ENCODE measurements at places on chromosomes 6 and 20.

GRCh38 chr6:100461917-100462705, 2.6 kb downstream of the SIM1 start:
- no peak for DNase-seq

DNA sequence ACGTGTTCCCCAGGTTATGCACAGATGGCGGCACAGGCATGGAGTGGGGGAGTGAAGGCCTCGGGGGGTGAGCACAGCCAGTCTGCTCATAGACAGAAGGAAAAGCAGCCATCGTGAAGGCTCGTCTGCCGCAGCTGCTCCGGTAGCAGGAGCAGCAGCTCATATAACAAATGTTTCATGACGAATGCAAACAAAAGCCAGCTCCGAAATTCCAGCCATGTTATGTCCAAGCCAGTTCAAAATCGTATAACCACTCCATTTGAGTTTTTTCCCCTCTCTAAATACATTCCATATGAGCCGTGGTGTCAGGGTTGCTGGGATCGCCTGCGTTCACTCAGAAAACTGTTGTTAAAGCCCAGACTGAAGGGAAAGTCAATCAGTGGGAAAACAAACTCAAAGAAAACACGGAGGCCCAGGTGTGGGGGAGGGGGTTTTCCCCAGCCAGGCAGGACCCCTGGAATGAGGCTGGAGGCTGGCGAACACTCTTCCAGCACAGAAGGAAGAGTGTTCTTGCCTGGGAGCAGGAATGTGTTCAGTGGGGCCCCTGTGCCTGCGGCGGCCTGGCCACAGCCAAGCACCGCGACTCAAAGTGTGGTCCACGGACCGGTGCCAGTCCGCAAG, 280.4 kb upstream of the TAB2 start:
- DNase-seq = no peak

- no peak for DNase-seq
These were observed 383.7 kb upstream of the CDH4 start for GRCh38 chr20:60868316-60868891.

DNA sequence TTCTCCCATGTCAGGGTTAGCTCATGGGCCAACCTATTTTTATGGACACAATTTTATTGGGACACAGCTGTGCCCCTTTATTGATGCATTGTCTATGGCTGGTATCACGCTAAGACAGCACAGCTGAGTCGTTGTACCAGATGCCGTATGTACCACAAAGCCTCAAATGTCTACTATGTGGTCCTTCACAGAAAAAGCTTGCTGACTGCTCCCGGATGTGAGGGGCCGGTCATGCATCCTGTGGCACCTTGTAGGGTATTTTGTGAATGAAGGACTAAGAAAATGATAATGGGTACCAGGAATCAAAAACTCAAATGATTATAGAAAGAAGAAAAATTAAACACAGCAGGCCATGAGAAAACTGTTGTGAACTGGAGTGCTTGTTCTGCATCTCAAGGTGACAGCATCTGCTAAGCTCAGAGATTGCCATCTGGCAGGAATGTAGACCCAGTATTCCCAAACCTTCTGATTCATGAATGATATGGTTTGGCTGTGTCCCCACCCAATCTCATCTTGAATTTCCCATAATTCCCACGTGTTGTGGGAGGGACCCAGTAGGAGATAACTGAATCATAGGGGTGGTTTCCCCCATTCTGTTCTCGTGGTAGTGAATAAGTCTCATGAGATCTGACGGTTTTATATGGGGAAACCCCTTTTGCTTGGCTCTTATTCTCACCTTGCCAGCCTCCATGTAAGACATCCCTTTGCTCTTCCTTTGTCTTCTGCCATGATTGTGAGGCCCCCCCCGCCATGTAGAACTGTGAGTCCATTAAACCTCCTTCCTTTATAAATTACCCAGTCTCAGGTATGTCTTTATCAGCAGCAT, 248.5 kb downstream of the TSHZ2 start:
- no peak for DNase-seq

GRCh38 chr6:6663421-6664135, 75.1 kb downstream of the LY86 start:
- no peak for DNase-seq

GRCh38 chr6:36141091-36141490, 10.8 kb downstream of the MAPK13 start:
- no peak for DNase-seq

DNA sequence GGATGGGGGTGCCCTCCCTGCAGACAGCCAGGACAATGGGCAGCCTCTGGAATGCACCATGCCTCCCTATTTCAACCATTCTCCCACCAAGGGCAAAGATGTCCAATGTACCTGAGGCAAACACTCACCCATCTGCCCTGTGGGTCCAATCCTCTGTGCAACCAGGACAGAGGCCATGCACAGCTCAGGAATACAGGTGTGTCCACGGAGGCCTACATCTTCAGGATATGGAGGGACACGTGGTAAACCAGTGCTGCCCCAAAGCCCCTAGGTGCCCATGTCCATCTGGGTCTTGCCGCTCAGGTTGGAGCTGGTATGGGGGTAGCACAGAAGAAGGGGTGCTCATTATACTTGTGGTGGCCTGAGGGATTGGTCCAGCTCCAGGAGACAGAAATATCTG, 20.4 kb upstream of the TAF8 start:
- DNase-seq = no peak

GRCh38 chr6:158910484-158911440, 89.2 kb downstream of the RSPH3 start:
- peak; percentile 30 for DNase-seq

DNA sequence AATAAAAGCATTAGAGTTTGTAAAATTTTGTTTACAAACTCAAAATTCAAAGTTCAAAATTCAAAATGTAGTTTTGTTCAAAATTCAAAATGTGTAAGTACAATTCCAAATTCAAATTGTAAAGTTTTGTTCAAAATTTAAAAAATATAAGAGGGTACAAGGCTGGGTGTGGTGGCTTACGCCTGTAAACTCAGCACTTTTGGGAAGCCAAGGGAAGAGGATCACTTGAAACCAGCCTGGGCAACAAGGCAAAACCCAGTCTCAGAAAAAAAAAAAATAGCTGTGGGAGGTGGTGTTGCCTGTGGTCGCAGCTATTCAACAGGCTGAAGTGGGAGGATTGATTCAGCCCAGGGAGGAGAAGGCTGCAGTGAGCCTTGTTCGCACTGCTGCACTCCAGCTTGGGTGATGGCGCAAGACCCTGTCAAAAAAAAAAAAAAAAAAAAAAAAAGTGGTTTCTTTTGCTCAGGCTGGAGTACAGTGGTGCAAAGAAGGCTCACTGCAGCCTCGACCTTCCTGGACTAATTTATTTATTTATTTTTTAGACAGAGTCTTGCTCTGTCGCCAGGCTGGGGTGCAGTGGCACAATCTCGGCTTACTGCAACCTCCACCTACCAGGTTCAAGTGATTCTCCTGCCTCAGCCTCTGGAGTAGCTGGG, 5.4 kb upstream of the ZBTB12 start:
- no peak for DNase-seq

DNA sequence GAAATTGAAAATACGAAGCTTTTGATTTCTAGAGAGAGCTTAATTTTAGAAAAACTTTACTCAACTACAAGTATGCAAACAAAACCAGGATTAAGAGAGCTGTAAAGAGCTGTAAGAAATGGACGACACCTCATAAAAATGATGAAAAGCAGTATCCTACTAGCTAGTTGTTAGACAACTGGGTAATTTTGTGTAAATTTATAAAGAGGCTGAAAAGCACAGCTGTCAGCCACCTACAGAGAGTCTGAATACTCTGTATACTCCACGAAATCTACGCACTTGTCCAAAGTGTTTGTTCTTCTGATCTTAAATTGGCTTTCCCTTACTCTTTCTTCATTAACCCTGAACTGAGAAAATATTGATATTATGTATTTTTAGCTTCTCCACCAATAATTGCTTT, 808.4 kb upstream of the EPHA7 start:
- no peak for DNase-seq

DNA sequence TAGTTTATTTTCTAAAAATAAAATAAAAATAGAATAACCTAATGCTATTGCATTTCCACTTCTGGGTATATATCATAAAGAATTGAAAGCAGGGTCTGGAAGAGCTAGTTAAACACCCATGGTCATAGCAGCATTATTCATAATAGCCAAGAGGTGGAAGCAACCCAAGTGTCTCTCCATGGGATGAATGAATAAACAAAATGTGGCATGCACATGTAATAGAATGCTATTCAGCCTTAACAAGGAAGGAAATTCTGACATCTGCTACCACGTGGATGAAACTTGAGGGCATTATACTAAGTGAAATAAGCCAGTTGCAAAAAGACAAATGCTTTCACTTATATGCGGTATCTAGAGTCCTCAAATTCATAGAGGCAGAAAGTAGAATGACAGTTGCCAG, 130.8 kb downstream of the TIAM2 start:
- DNase-seq = no peak

DNA sequence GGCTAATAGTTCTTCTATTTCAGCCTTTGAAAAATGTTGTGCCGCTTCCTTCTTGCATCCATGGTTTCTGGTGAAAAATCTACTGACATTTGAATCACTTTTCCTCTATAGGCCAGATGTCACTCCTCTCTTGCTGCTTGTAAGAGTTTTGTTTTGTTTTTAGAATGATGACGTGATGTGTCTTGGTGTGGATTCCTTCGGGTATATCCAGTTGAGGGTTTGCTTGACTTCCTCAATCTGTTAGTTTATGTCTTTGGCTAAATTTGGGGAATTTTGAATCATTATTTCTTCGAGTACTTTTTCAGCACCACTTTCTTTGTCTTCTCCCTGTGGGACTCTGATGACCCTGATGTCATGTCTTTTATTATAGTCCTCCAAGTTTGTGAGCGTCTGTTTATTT, 175.5 kb downstream of the MYLK4 start:
- DNase-seq = no peak

- DNase-seq = no peak
These were observed 1.1 kb upstream of the SLC32A1 start for GRCh38 chr20:38723017-38723847.

DNA sequence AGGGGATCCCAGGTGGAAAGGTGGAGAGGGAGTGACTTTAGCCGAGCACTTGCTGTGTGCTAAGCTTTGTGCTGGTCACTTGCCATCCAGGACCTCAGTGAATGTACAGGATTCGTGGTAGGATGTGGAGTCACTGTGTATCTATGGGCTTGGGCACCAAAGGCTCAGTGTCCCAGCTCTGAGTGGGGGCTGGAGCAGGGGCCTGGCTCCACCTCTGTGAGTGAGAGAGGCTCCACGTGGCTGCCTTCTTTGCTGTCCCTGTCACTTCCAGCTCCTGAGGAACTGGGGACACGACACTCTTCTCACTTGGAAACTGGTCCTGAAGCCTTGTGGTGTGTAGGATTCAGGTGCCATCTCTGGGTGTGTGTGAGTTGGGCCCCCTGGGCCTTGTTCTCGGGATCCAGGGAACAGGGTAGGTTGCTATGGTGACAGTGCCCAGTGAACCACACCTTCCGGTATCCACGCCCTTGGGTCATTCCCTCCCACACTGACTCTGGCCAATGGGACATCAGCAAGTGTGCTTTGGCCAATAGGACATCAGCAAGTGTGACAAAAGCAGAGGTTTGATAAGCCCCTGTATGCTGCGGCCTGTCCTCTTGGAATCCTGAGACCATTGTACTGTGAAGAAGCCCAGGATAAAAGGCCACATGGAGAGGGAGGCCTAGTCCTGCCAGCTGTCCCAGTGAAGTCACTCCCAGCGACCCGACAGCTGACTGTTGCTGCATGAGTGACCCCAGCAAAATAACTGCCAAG, 87.7 kb downstream of the CDH22 start:
- no peak for DNase-seq

- no peak for DNase-seq
These were observed 93.6 kb downstream of the KHDC1L start for GRCh38 chr6:73131706-73132105.

- DNase-seq = no peak
These were observed 32.0 kb upstream of the PCMTD2 start for GRCh38 chr20:64223526-64224067.

DNA sequence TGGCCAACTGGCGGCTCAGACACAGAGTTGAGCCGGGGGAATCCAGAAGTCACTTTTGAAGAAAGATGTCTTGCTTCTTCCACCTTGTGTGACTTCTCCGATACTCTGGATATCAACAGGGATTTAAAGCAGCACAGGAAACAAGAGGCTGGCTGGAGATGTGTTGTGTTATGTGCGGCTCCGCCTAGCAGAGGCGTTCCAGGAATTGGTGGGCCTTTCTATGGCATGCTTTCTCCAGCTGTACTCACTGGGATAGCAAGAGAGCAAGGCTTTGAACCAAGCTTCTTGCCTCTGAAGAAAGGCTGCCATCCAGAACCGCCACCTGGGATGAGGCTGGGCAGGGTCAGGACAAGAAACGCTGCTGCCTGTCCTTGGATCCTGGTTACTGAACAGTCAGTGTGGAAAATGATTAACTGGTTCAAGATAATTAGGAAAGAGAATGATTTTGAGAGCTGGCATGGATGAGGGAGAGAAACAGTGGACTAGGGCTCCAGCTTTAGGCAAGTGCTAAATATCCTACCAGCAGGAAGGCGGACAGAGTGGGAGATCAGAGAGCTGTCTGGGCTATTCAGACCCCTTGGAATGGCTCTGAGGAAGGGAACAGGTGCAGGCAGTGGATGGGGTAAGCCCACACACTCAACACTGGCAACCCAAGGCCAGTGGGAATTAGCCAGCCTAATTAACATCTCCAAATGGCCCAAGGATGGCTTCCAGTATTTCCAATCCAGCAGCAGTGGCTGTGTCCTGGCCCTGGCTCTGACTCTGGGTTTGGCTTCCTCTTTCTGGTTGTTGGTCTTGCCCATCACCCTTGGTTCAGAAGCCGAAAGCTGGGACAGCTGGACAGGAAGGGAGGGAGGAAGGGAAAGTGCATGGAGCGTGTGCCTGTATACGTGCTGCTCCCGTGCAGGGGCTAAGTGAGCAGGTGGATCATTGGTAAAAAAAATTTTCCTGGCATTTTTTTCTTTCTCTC, 31.9 kb downstream of the INSM1 start:
- no peak for DNase-seq

DNA sequence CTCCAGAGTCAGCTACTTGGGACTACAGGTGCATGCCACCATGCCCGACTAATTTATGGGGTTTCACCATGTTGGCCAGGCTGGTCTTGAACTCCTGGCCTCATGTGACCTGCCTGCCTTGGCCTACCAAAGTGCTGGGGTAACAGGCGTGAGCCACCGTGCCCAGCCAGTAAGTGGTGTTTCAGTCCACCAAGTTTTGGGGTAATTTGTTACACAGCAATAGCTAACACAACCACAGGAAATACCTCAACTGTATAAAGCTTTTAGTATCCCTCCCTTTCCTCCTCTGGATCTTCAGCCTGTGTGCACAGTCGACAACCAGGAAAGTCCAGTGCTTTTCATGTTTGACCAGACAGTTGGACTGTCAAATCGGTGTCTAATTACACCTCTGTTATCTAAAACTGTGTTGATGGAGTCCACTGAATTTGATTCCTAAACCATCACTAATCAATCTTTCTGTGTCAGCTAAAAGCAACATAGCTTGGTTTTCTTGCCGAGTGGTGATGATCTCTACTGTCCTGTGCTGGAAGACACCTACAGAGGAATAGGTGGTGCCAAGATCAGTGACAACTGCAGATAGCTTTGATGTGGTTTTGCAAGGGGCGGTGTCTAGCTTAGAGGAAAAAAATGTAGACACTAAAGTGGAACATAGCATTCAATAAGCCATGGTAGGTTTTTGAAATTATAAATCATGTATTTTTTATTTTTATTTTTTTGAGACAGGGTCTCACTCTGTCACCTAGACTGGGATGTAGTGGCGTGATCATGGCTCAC, 22.2 kb upstream of the ZBTB2 start:
- peak; percentile 75 for DNase-seq
